ENCODE measurements at places on chromosomes 13 and 19.

DNA sequence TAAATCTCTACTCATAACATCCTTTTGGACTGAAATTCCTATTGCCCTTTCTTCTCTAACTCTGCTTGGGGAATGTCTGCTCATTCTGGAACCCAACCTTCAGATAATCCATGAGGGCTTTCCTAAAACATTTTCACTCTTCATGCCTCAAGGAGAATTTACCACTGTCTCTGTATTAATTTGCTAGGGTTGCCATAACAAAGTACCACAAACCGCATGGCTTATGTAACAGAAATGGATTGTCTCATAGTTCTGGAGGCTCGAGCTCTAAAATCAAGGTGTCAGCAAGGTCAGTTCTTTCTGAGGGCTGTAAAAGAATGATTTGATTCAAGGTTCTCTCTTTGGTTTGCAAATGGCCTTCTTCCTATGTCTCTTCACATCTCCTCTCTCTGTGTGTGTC is 209.7 kb downstream of the LACC1 start:
- no peak for DNase-seq

GRCh38 chr19:20167651-20168122 is 673 bp downstream of the ZNF486 start:
- peak; percentile 3 for DNase-seq

DNA sequence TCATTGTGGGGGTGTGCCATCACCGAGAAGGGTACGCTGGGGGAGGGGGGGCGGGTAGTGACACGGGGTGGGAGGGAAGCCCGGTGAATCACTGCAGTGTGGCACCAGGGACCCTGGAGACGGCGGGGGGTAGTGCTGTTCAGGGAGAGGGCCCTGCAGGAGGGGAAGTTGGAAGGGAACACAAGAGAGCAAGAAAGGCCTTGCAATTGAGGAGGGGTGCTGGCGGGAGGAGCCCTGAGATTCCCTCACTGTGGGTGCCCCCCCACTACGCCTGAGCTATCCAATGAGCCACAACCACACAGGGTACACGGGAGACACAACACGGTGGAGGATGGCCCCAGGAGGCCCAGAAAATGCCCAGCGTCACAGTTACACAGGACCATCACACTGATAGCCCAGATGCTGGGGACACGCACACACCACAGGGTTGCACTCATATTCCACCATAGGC is 516 bp upstream of the ATP1A3 start:
- DNase-seq, result no peak

DNA sequence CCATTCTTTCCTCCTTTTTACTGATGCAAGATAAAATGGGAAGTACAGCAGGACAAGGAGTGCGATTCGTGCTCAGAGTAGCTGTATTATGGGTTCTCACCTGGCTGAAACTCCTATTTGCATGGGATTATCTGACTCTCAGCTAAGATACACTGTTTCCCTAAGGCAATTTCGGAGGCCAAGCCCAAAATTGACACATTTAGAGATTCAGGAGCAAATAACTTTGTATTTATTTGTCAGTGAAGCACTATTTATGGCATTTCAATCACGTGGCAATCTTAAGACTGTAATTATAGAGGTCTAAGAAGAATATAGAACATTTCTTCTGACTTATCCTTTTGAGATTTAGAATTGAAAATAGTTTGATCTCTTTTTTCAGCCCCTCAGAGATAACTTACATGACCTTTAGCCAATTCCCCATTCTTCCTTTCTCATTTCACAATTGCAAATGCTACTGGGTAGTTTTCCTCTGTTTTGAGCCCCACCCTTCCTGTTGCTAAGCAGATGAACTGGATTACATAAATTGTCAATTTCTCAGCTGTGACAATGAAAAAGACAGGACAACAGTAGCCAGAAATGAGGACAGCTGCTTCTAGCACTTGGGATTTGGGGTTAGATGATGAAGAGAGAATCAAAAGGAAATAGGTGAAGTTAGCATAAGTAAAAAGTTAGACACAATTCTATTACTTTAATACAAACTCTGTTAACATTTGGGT is 122.7 kb upstream of the FRY start:
- no peak for DNase-seq

GRCh38 chr13:72834601-72835000 is 52.7 kb downstream of the PIBF1 start:
- DNase-seq, result no peak
